ENCODE measurements at places on chromosomes 12 and 14. TPM values are rescaled to one million over a fixed set of nuclear protein-coding genes. Genes with fewer than 3 reads are reported as not detected.

Gene DNAI7
- 4.2 TPM for total RNA-seq

Gene OVCH1
- 0.27 TPM for total RNA-seq

Gene TCL1A
- not detected for total RNA-seq

Gene ASB8
- 32.8 TPM for total RNA-seq

All from fibroblast of the aortic adventitia (primary cell).